NCI-H446 (cell line): ENCODE measurements at places on chromosomes 13 and 19.

DNA sequence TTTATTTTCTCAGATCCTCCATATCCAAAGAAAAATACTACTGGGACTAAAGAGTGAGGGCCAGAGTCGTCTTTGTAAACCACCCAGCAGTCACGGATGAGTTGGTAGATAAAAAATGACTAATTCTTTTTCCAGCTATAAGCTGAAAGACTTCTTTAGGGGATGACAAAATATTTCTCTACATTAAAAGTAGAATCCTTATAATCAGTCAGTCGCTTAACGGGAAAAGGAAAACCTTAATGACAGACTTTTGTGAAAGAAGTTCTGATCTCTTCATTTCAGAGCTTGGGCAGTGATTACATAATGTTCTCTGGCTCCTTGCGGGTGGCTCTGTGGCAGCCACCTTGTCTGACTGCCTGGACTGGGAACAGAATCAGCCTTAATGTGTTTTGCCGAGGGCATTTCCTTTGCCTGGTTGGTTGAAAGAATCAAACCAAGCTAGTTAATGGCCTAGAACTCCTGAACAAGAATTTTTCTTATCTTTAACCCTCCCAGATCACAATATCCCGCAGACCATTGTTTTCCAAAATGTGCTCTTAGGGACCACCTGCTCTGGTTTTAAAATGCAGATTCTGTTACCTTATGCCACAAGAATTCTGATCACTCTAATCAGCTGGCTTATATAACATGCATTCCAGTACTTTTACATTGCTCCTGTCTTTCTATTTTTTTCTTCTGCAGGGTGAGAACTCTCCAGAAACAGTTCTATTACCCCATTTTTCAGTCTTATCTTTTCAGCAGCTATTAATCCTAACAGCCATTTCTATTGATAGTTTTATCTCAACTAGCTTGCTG lies 2.5 kb downstream of the ITM2B start:
- DNase-seq: no peak

- no peak for DNase-seq
These were observed 41.1 kb downstream of the DNM2 start for GRCh38 chr19:10758978-10759377.

DNA sequence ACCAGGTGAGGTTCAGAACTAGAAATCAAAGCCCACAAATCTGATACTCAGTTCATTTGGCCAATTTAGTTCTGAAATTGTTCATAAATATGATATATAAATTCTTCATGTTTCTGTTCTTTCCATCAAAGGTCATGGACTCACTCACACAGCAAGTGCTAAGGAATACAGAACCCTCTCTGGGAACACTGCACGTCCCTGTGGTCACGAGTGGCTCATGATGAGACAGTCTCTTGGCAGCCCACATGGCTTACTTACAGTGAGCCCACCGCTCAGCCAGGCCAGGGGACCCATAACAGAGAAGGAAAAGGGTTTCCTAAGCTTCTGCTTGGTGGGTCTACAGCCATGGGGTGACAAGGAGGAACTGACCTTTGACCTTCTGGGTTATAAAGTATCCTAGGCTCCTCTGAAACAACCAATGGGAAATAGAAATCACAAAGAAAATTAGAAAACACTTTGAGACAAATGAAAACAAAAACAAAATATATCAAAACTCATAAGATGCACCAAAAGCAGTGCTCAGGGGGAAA lies 67.4 kb downstream of the CDADC1 start:
- DNase-seq: no peak

GRCh38 chr13:68056816-68057710 lies 826.9 kb upstream of the PCDH9 start:
- DNase-seq: no peak

DNA sequence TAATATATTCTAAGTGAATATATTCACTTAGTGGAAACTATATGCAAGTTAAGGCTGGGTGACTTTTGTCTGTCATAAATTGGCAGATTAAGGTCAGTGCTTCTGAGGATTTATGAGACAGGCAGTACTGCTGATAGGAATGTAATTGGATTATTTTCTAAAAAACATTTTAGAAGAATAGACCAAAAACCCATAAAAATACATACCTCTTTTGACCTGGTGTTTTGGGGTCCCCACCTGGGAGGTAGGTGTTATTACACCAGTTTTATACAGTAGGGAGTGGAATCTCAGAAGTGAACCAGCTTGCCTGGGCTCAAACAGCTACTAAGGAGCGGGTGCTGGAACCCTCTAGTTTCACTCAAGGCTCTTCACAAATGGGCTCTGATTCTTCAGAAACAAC lies 25.3 kb downstream of the COG3 start:
- no peak for DNase-seq

DNA sequence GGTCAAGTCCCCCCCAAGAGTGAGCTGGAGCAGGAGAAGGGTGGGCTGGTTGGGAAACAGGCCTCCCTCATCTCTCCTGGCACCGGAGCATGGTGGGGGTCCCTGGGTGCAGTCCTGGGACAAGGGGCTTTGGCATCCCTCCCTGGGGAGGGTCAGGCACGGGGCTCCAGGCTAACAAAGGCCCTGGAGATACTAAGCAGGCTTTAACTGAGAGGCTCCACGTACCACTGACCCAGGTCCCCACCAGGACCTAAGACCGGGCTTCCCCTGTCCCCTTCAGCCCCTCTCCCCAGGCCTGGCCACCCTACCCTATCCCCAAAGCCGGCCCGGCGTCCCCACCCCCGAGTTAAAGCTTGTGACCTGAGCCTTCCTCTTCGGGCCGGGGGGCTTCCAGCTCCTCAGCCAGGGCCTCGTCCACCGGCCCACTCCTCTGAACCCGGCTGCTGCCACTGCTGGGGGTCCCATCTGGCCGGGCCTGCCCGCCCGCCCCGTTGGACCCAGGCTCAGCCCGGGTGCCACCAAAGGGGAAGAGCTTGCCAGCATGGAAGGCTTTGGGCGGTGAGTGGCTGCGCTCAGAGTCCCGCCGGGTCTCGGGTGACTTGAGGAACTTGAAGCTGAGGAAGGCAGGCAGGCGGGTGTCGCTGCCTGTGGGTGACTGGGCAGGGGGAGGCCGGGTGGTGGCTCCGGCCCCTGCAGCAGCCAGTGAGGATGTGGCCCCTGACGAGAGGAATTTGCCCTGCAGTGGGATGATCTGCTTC lies 10.1 kb downstream of the ANO8 start:
- DNase-seq: no peak

GRCh38 chr19:38691938-38692457 lies 44.5 kb downstream of the ACTN4 start:
- DNase-seq: no peak

GRCh38 chr13:112510987-112511685 lies 76.8 kb downstream of the TUBGCP3 start:
- no peak for DNase-seq

GRCh38 chr19:14028901-14029300 lies 953 bp downstream of the RLN3 start:
- no peak for DNase-seq

- no peak for DNase-seq
These were observed 50.2 kb upstream of the LATS2 start for GRCh38 chr13:21111546-21111945.

DNA sequence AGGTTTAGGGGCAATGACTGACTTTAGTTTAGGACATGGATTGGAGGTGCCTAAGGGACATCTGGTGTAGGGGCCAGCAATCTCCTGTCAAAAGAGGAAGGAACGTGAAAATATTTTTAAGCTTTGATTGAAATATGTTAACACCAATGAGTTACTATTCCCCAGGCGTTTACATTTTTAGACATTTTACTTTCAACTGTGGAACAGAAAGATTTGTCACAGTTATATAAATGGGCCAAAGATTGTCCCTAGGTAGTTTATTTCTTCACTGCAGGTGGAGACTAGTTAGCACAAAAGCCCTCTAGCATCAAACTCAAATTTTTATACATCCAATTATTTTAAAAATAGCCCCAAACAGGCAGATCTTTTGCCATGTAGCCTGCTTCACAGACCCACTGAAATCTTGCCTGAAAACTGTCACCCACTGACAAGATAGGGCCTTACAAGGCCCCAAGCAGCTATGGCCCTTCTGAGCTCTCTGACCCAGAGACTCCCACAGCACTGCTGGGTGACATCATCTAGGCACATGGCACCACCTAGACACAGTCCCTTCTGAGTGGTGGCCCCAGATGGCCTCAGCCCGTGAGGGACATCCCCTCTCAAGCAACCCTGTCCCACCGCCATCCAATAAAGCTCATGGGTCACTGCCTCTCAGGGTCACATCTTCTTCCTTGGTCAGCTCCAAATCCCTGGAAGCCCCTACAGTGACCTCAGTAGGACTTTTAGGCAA lies 64.8 kb upstream of the DOCK9 start:
- no peak for DNase-seq

DNA sequence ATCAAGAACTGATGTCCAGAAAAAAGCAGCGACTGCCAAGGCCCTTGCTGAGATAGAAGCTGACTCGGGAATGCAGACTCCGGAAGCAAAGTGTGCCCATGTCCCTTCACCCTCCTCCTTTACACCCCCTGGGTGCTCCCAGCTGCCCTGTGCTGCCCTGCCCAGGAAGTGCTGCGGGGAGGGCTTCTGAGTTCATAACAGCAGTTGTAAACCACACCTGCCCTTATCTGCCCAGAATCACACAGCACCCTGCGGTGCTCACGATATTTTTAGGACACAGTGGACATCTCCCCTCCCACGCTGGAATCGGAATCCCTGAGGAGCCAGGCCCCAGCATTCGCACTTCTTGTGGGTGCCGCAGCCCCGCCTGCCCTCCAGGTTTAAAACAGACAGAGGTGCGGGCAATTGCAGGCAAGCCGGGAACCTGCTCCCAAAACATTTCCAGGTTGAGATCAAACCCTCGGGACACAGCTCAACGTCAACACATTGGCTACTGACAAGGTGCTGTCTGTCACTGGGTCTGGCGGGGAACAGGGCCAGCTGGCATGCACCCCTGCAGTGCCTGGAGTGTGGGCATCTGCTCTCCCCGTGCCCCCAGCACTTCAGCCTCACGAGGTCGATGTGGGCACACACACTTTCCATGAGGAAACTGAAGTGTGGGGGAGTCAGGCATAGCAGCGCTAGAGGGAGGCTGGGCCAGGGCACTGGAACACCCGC lies 36.8 kb downstream of the RAB20 start:
- no peak for DNase-seq

- no peak for DNase-seq
These were observed 212.3 kb downstream of the ATP8A2 start for GRCh38 chr13:25584087-25584486.

- no peak for DNase-seq
These were observed 119.1 kb downstream of the SOX1 start for GRCh38 chr13:112186091-112186490.

GRCh38 chr13:110985541-110985940 lies 70.7 kb upstream of the ANKRD10 start:
- no peak for DNase-seq

DNA sequence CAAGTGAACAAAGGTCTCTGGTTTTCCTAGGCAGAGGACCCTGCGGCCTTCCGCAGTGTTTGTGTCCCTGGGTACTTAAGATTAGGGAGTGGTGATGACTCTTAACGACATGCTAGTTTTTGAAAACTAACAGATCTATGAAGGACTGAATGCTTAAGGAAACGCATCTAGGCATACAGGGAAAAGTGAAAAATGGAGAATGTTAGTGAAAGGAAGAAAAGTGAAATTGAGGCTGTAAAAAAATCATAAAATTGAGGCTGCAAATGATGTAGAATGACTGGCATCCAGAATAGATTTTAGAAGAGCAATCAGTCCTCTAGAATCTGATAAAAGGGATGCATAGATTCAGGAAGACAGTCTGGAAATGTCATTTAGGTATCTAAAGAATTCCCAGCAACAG lies 3.5 kb downstream of the ZNF260 start:
- no peak for DNase-seq
